ENCODE measurements at places on chromosomes 4 and X.
A peak's percentile ranks its signal among the peaks of the same experiment; 100 is the strongest.

DNA sequence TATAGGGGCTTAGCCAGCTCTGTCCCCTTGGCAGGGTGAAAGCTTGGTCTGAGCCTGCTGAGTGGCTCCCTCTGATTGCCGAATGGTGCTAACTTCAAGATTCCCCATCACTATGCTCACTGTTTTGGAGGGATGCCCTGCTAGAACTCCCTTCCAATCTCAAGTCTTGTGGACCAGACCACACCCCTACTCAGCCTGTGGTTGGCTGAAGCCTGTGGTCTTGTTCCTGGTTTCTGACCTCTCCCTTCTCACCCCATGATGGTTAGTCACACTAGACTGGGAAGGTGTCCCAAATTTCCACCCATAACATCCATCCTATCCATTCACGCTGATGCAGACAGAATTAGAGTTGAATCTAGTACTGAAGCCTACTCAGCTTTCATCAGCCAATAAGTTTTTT lies 184.7 kb upstream of the NDP start:
- no peak for DNase-seq

DNA sequence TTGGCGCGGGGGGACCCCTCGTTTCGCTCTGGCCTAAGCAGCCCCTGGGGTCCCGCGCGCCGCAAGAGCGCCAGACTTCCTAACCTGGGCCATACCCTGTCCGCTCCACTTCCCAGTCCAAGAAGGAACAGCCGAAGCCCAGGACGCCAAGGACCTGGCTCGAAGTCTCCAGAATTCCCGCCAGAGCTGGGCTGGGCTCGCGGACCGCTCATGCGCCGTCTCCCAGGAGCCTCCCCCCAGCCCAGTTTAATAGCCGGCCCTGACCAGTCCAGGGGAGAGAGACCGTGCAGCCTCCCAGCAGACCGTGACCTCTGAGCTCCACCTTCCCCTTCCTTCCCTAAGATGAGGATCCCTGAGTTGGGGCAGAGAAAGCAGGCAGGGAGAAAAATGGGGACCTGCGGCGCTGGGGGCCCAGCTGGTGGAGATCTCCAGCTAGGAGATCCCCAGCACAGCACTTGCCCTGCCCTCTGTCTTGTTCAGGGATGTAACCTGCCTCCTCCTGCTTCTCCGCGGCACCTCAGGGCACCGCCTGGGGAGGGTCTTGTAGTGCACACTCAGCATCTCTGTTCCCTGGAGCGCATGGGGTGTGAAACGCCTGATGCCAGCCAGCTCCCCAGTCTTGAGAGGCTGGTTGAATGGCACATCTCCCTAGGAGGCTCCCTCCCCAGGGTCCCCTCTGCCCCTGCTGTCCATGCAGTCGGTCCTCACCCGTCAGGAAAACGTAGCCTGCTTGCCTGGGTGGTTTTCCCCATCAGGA lies 1.2 kb upstream of the LETM1 start:
- no peak for DNase-seq

GRCh38 chr4:165328101-165328425 lies 594 bp downstream of the MSMO1 start:
- DNase-seq, result no peak

DNA sequence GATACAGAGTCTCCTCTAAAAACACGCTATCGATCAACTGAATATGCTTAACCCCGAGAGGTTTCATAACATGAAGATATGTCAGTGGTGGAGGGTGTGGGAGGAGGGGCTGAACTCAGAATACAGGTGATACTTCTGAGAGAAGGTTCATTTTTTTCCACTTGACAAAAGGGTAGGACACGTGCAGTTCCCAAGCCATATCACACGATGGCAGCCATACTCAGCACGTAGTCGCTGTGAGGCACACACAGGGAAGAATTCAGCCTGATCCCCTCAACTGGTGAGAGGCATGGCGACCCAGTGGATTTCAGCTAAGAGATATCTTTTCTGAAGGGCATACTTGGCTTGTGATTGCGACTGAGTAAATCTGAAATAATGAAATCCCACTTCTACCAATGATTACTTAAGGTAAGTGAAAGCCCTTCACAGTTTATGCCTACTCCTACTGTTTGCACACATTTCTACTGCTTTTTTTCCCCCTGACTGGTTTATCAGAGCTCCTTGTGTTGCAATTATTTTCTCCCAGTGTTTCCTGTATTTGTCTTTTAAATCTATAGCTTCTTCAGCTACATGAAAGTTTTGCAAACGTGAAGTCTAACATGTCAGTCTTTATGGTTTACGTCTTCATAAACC lies 133.1 kb downstream of the CORIN start:
- DNase-seq, result peak; percentile 11

DNA sequence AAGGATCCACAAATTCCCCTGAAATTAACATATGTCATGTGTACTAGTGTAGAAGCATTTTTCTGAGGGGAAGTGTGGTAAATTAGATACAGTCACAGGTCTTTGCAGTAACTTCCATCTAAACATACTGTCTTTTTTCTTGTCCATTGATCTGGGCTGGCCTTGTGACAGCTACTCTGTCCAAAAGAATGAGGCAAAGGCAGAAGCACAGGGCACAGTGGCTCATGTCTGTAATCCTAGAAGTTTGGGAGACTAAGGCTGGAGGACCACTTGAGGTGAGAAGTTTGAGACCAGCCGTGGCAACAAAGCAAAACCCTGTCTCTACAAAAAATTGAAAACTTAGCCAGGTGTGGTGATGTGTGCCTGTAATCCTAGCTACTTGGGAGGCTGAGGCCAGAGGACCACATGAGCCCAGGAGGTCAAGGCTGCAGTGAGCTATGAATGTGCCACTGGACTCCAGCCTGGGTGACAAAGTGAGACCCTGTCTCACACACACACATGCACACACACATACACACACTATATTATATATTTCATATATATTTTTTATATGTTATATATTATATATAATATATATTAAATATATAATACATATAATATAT lies 47.6 kb downstream of the HAND2 start:
- DNase-seq, result no peak

DNA sequence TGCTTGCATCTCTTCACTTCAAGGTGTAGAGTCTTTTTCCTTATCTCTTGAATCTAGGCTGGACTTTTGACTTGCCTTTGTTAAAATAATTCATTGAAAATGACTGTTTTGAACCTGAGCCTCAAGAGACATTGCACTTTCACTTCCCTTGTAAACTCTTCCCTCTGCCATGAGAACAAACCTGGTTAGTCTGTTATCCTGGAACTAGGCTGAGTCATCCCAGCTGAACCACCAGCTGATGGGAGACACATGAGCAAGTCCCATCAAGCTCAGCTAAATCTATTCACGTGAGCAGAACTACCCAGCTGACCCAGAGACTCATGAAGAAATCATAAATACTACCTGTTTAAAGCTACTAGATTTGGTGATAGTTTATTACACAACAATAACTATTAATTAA lies 202.3 kb upstream of the CENPE start:
- DNase-seq, result no peak

GRCh38 chrX:156003486-156004185 lies 6.1 kb downstream of the IL9R start:
- DNase-seq, result no peak

All from activated CD4-positive, alpha-beta T cell treated with anti-CD3 and anti-CD28 coated beads, Interleukin-2, amount 50 U/mL, for 16 hours (primary cell).